Calu3 (cell line): ENCODE measurements at places on chromosomes 2 and 18.

DNA sequence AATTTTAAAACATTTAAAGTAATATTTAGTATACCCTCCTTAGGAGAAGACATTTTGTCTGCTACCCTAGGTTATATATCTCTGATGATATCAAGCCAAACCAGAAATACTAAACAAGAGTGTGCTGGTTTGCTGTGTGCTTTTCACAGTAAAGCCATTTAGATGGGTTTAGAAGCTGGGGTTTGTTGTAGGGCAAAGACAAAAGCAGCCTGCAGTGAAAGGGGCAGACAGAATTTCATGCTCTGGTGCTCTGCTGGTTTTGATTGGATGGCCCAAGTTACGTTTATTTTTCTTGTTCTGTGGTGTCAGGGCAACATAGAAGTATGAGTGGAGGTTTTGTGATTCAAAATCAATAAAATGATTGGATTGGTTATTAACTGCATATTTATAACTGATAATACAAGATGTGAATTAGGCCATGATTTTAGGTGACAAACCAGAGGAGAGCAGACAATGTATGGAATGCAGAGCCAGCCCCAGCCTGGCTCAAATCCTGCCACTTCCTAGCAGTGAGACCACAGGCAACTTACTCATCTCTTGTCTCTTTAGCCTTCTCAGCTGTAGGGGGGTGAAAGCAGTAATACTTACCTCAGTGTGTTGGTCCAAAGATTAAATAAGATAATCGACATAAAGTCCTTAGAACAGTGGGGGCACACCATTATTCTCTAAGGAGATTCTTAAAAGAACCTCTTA is 30.9 kb upstream of the IER3IP1 start:
- H3K36me3 ChIP-seq, result no peaks in the 10 kb centered on the region
- no peaks in the 10 kb centered on the region for H3K4me1 ChIP-seq
- H3K27me3 ChIP-seq, result peaks cover 96% of the 10 kb centered on the region
- H3K4me3 ChIP-seq, result no peak overlapping the region

GRCh38 chr2:216057688-216058193 is 23.9 kb downstream of the PECR start:
- H3K4me3 ChIP-seq, result peak overlapping the region; percentile 58
- peaks cover 45% of the 10 kb centered on the region for H3K4me1 ChIP-seq
- H3K36me3 ChIP-seq, result peaks cover 43% of the 10 kb centered on the region
- no peaks in the 10 kb centered on the region for H3K27me3 ChIP-seq
- DNase-seq, result peak; percentile 85

DNA sequence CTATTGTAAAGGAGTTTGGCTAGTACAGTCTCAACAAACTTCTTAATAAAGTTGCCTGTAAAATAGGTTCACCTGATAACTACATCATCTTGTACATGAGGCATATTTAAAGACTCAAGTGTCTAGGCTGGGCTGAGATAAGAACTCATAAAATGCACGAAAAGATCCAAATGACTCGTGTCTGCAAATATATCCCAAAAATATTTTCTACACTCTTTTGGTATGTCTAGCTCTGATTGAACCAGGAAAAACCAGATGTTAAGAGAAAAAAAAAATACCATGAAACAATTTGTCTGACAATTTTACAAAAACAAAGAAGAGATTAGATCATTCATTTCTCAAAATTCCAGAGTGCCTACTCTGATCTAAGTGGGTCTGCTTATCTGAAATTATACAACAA is 166.9 kb upstream of the OSR1 start:
- H3K4me3 ChIP-seq, result no peak overlapping the region
- H3K27me3 ChIP-seq, result no peaks in the 10 kb centered on the region
- no peak overlapping the region for H3K27ac ChIP-seq

DNA sequence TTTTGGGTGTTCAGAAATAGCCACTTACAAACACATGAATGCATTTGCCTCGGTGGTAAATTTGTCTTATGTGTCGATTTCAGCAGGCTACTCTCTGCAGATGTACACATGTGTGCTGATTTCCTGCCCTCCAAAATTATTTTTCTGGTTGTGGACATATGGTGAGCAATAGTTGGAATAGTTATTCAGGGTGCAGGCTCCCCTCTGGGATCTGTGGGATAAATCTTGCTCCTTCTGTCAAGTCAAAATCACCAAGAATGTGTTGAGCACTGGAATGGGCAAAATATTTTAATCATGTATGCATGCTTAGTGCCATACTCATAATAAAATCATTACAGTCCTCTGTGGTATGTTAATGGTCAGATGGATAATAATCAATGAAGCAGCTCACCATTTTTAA is 684.5 kb downstream of the BCL11A start:
- no peaks in the 10 kb centered on the region for H3K36me3 ChIP-seq
- DNase-seq, result no peak
- no peaks in the 10 kb centered on the region for H3K4me1 ChIP-seq
- no peak overlapping the region for H3K27ac ChIP-seq
